ENCODE measurements at places on chromosomes 7 and 10.

- no peak for DNase-seq
Observed at GRCh38 chr7:64686493-64687184, 20.7 kb downstream of the ZNF107 start.

DNA sequence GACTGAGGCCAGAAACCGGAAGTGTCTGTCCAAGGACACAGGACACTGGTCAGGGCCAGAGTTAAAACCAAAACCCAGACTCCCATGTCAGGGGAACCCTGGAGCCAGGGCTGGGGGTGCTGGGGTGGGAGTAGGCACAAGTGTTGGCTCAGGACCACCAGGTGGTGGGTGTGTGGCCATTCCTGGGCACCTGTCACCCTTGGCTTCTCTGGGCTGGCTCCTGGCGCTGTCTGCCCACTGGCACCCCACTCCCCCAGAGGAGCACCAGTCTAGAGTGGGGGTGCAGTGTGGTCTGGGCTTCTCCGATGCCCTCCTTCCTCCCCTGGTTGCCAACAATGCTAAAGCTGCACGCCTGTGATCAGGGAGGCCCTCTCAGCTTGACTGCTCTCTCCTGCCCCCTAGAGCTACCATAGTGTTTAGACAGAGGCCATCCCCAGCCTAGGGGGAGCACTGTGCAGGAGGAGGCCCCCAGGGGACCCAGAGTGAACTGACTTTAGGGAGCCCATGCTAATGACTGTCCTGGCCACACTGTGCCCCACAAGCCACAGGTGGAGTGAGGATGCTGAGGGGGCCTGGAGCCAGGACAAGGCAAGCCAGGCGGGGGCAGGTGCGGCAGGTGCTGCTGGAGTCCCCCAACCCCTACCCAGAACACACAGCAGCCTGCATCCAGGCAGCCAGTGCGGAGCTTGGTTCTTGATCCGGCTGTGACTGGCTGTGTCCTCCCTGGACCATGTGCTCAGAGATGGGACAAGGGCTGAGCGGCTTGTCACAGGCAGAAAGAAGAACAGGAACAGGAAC lies 11.0 kb downstream of the RASGEF1A start:
- DNase-seq = no peak

DNA sequence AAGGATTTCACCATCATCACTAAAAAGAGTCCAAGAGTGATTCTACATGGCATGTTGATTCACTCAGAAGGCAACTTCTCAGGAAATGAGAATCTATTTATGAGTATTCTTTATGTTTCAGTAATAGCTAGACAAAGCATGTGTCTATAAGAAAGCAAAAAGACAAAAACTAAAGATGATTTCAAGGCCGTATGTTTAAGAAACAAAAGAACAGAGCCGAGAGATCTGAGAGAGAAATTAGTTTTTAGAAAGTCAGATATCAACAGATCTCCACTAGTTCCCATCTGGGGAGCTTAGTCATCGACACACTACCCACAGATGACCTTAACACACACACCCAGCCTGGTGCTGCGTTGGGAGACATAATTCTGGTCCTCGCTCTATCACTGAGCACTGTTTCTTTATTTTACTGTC lies 21.0 kb downstream of the PIP4K2A start:
- no peak for DNase-seq

GRCh38 chr7:81140775-81141174 lies 221.9 kb upstream of the SEMA3C start:
- DNase-seq = no peak

DNA sequence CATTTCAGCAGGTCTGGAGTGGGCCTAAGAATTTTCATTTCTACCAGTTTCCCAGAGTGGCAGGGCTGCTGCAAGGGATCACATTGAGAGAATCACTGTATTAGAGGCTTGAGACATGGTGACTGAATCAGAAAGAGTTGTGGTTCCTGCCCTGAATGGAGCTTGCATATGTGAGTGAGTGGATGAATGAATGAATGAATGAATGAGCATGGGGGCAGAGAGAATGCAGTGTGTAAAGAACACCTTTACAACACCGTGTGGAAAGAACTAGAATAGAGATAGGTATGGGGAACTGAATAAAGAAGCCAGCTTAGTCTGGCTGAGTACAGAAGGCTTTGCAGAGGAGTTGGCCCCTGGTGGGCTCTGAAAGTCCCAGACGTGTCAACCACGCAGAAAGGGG lies 142.8 kb upstream of the AGK start:
- DNase-seq = no peak

- no peak for DNase-seq
Observed at GRCh38 chr7:46421441-46422230, 500.6 kb upstream of the IGFBP3 start.

DNA sequence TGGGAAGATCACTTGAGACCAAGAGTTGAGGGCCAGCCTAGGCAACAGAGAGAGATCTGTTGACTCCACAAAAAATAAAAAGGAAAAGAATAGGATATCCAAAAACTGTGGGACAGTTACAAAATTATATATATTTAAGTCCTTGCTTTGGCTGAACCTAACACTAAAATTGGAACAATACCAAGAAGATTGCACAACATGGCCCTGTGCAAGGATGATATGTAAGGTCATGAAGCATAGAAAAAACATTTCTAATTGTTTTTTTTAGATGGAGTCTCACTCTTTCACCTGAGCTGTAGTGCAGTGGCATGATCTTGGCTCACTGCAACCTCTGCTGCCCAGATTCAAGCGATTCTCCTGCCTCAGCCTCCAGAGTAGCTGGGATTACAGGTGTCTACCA lies 139.0 kb downstream of the TPST1 start:
- no peak for DNase-seq

DNA sequence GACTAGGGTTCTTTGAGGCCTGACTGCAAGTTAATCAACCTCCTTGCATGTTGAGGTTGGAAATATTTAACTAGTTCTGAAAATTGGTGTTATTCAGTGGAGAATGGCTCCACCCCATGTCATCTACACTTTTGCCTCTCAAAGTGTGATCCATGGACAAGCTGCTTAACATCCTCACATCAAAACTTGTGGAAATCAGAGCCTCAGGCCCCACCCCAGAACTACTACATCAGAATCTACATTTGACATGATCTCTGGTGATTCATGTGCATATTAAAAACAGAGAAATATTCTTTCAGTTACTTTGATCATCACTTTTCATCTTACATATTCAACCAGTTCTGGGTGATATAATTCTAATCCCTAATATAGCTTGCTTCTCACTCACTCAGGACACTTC lies 632.9 kb downstream of the ARL4A start:
- no peak for DNase-seq

DNA sequence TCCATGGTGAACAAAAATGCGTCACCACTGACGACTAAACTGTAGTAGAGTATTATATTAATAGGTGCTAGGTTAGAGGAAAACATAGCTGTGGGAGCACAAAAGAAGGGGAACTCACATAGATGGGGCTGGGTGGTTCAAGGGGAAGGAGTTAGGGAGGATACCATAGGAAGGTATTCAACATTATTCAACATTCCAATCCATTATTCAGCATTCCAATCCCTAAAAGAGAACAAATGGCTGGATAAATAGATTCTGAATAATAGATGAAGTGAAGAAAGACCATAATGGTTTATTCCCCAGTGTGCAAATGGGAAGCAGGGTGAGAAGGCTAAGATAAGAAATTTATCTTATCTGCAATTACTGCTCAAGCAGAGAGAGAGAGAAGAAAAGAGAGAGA lies 61.4 kb downstream of the AASS start:
- DNase-seq = no peak

GRCh38 chr7:135991322-135991721 lies 14.2 kb upstream of the MTPN start:
- DNase-seq = no peak

- no peak for DNase-seq
Observed at GRCh38 chr7:157900556-157900955, 563.8 kb downstream of the DNAJB6 start.

DNA sequence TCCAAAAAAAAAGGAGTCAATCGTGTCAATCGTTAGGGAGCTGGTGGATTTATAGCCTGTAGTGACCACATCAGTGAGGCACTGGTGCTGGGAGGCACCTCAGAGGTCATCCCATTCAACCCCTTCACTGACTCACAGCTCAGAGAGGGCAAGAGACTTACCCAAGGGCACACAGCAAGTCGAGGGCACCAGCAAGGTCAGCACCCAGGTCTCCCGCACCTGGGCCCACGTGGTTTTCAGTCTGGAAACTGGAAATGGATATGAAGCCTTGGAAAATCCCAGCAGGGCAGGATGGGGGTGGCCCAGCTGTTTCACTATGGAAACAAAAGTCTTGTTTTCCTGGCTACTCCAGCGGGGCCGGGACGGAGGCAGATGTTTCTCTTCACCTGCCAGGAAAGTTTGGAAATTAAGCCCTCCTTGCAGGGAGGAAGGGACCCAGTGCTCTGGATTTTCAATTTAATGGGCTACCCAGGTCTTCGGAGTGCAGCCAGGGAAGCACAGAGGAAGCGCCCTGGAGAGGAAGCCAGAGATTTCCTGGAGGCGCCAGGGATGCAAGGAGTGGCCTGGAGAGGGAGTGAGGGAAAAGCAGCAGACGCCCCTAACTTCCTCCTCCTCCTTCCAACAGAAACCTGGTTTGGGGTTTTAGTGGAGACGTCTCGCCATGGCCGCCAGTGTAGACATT lies 157.2 kb upstream of the TNRC18 start:
- DNase-seq = no peak

- DNase-seq = no peak
Observed at GRCh38 chr10:124423813-124424212, 5.1 kb upstream of the OAT start.

Measured in kidney capillary endothelial cell (primary cell).